ENCODE measurements at places on chromosomes 4 and X.

GRCh38 chr4:185189606-185190305 is 14.0 kb downstream of the CFAP97 start:
- DNase-seq: peak; percentile 61

GRCh38 chr4:52837716-52838558 is 24.2 kb upstream of the RASL11B start:
- no peak for DNase-seq

DNA sequence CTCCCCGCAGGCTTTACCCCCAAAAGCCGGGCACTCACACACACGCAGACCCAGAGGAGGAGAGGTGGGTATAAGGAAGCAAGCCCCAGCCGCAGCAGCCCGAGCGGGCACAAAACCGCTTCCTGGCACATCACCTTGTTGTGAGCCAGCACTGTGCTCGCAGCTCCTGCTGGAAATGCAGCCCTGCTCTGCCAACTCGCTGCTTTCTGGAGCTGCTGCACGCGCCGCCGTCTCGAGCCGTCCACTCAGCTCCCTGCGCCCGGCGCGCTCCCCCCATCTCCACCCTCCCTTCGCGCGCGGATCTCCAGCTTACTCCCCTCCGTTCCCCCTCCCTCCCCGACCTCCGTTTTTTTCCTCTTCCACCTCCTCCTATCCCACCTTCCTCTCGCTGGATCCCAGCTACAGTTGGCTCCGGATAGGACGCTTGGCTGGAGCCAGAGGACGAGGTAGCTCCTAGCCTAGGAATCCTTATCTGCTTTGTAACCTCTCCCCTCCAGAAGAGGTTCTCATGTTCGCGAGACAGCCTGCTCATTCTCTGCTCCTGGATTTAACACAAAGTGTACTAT is at the start of gene SPOCK3:
TSS of gene SPOCK3 (minus strand) at position 179 of the 566 bp plus-strand sequence.
- DNase-seq: no peak

DNA sequence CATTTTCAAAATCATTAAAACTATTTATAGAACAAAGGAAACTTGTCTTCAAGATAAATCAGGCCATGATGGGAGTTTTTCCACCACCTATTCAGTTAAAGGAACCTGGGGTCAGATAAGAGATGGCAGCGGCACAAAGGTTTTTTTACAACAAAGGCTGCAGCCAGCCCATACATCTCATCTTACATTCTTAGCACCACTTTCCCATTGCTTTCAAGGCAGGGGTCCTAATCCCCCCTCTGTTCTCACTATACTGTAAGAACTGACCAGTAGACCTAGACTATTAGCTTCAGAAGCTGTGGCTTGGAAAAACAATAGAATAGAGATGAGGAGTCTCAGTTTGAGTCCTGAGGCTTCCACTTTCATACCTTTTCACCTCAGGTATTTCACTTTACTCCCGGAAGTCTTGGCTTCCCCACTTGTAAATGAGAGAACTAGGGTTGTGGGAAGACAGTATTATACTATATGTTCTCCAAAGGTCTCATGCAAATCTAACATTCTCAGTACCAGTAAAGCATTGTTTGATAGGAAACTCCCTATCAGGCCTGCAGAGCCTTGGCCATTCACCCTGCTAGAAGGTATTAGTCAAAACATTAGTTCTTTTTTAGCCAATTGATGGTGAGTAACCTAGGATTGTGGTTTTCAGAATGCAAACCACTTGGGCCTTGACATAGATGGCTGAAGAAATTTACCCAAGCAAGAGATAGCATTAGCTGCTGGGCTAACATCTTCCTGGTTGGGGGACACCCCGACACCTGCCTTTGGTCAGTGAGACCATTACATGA is 182.9 kb upstream of the PBDC1 start:
- no peak for DNase-seq

DNA sequence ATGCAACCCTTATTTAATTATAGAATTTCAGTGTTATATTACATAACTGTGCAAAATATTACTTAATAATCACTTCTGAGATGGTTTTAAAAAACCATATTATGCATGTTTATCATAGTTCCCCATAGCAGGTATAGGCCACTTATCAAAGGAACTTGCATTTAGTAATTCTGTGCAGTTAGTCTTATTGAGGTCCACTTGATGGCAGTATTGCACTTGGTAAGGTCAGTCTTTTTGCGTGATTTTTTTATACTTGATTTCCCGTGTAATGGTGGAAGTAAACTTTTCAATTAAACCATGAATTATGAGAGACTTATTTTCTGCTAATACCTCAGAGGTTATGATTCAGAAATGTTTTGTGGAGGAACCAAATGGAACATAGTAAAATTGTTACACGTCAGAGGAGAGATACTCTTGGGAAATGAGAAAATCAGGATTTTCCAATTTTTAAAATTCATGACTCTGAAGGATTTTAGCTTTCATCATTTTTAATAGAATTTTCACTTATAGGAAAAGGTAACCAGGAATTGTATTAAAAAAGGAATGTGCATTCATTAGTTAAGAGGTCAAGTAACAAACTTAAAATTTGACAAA is 230.0 kb downstream of the CCSER1 start:
- DNase-seq: no peak

DNA sequence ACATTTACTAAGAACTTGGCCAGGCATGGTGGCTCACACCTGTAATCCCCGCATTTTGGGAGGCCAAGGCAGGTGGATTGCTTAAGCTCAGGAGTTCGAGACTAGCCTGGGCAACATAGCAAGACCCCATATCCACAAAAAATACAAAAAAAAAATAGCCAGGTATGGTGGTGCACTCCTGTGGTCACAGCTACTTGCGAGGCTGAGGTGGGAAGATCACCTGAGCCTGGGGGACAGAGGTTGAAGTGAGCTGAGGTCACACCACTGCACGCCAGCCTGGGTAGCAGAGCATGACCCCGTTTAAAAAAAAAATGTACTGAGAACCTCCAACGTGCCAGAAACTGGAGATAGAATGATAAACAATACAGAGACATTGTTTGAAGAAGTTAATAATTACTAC is 8.0 kb downstream of the OPRPN start:
- DNase-seq: no peak

- DNase-seq: no peak
Observed at GRCh38 chr4:5965225-5965624, 53.0 kb downstream of the C4orf50 start.

DNA sequence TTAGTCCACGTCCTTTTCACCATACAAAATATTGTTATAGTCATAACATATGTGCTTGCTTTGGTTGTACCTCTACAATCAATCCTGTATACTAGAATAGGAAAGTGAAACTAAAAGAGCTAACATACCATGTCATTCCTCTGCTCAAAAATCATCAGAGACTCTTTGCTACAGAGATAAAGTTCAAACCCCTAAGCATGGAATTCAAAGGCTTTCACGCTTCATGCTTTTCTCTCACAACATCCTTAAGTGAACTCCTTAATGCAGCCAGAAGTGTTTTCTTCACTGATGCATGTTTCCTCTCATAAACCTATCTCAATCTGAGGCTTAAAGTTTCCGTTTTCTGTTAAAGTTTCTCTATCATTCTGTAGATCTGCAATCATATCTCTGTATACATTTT is 744.6 kb upstream of the IGFBP7 start:
- DNase-seq: no peak

DNA sequence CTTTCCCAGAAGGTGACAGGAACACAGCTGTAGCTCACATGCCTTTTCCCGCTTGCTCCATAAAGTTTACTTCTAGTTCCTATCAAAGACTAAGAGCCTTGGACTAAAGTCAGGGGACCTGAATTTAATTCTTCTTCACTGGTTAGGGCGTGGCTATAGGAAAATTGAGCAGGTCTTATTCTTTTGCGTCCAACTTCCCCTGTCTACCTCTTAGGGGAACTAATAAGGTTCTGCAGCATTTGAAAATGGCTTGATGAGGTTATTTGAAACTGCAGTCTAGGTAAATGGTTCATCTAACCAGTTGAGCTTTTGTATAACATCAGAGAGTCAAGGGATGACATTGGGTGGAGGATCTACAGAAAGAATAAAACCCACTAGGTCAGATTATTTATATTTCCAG is 2.6 kb downstream of the ARHGAP10 start:
- no peak for DNase-seq

GRCh38 chr4:131595140-131595539 is 1554.0 kb upstream of the PCDH10 start:
- no peak for DNase-seq

DNA sequence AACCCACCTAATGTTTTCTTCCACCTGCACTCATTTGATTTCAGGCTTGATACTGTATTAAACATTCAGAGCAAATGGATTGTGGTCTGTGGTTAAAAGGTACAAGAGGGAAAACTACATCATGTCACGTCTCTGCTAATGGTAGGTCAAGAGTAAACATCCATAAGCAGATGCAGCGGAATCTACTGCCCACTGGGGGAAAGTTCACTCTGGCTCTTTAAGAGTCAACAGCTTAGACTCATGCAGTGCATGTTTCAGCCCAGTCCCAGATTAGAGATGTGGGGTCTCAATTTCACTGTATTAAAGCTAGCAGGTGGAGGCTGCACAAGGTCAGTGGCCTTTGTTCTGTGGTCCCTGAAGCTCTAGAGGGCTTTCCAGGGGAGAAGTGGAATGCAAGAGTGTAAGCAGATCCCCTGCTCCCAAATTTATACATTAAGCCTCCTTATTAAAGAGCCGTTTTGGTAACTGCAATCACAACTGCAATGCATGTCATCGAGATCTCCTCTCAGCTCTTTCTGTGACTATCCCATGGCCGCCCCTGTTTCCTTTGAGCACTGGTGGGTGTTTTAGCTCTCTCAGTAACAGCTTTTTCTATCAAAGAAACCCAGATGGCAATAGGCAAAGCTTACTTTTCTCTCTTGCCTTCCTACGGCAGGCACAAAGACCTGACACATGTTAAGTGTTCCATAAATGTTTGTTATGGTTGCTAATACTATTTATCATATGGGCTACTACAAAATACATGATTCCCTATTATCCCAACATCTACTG is 53.4 kb downstream of the LDB2 start:
- no peak for DNase-seq

DNA sequence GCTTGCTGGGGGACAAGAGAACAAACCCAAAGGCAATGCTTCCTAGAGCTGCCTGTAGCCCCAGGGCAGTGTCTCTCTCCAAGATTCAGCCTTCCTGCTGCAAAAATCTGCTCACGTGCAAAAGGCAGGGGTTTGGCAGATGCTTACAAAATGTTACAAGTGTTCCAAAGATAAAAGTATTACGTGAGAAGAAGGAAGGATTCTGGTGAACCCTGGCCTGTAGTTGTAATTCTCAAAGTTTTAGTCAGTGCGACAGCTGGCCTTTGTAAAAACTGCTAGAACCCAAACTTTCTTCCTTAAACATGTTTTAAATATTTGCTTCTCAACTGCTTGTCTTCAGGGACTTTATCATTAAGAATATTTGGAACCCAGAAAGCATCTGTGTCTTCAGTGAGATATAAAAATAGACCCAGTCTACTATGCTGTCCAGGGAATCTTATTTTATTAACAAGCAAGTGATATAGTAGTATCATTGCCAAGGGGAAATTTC is 232.3 kb downstream of the FRMPD4 start:
- no peak for DNase-seq

DNA sequence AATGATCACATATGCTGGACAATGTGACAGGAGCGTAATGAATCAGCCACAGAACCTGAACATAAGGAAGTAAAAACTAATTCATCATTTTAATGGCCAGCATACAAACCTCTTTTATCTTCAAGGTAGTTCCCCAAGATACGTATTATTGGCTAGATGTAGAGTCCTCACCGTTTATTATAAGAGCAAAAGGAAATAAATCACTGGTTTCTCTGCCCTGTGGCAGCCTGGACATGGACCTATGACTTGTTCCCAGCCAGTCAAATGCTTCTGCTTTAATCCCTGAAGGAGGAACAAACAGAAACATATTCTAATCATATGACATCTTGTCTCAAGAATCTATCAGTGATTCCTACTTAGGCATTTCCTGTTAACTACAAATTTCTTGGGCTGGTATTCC is 86.8 kb upstream of the FAM241A start:
- no peak for DNase-seq

GRCh38 chr4:26175006-26175786 is 145.6 kb upstream of the RBPJ start:
- no peak for DNase-seq

GRCh38 chr4:173492315-173492714 is 37.7 kb downstream of the HAND2 start:
- DNase-seq: no peak

- no peak for DNase-seq
Observed at GRCh38 chr4:83772685-83773084, 236.8 kb downstream of the GPAT3 start.

DNA sequence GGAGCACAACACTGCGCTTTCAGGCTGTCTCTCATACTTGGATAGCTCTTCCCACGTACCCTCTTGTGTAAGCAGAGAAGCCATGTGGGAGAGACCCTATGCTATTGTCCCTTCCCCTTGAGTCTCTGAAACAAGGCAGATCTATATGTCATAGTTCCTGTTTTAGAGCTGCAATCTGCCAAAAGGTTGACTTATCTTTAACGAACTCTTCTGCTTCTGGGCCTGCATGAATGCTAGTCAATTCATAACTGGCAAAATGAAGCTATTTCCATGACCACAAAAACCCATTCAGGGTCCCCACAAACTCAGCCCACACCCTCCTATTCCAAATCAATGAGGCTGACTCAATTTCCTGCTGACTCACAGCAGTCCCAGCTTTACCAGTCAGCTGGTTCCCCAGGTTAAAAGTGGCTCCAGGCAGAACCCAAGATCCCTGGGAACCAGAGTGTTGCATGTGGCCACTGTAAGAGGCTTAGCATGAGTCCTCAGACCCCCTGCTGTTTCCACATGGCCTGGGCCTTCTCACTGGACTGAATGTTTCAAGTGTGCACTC is 25.3 kb upstream of the SOD3 start:
- no peak for DNase-seq

DNA sequence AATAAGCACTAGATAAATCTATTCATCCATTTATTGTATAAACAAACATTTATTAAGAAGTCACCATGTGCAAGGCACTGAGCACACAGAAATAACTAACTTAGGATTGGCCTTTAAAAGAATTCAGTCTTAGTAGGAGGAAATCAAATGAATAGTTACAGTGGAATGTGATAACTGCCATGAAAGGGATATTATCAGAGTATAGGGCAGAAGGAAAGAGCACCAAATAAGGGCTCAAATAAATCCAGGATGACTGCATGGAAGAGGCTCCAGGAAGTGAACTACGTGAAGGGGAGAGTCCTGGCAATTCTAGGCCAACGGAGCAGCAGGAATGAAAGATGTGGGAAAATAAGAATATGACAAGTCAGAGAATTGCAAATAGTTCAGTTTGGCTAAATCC is 406.0 kb downstream of the INPP4B start:
- DNase-seq: no peak

- no peak for DNase-seq
Observed at GRCh38 chr4:45692131-45692735, 431.6 kb downstream of the GABRG1 start.

- DNase-seq: no peak
Observed at GRCh38 chr4:12411072-12411471, 982.4 kb upstream of the HS3ST1 start.

- DNase-seq: no peak
Observed at GRCh38 chr4:151652841-151653547, 107.8 kb downstream of the GATB start.

- DNase-seq: no peak
Observed at GRCh38 chrX:76428243-76429130, 977 bp downstream of the MAGEE1 start.

All from hematopoietic multipotent progenitor cell treated with erythropoietin and hydrocortisone succinate and interleukin-3 and kit ligand, for 15 days (in vitro differentiated cells).